Mesenchymal stem cell (in vitro differentiated cells and primary cell): ENCODE measurements at places on chromosomes 2 and 18.

GRCh38 chr2:176132205-176133171 is 3.0 kb downstream of the HOXD8 start:
- DNase-seq: peak; percentile 21

- DNase-seq: no peak
These were observed 20.3 kb downstream of the AGAP1 start for GRCh38 chr2:235513984-235514626.

GRCh38 chr2:219844401-219845091 is 217.1 kb downstream of the SLC4A3 start:
- no peak for DNase-seq

DNA sequence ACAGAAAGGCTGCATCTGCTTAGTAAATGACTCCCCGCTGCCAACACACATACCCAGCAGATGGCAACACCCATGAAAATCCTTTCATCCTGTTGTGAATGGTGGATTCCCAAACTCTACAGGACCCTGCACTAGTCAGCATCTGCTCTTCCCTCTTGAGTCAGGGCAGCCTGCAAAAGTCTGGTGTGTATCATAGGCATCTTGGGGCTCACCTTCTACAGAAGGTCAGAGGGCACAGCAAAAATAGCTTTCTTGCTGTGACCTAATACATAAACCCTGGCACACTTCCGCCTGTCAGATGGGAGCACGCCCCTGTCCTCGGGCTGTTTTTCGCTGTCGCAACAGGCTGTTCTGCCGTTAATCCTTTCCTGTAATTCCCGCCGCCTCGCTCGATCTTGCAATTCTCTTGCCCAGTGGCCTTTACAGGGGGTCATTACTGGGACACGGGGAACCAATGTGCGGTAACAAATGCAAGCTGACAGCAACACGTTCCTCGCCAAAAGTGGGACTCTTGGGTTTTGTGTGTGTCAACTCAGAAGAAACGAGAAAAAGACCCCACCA is 19.9 kb upstream of the SCYGR1 start:
- no peak for DNase-seq

DNA sequence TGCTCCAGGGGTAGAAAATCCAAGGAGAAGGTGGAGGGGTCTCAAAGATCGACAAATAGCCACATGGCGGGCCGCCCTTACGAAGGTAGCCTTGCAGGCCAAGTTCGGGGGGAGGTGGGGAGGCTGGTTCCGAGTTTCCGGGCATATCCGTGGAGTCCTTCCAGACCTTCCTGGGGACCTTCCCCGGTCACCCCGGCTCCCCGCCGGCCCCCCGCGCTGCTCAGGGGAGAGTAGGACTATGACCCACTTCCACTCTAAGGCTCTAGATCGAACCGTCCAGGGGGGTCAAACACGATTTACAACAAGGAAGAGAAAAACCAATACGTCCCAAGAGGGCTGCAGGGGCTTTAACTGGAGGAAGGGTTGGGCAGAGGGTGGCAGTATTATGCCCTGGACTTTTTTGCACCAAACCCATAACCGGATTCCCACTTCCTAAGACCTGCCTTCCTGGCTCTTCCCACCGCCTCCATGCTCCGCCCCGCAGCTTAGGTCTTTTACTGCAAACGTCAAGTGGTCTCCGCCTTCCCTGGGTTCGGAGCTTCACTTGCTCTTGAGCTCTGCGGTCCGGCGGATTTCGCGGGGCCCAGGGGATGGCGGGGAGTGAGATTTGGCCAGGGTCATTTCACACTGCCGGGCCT is 779 bp upstream of the LYPD6 start:
- DNase-seq: peak; percentile 81

DNA sequence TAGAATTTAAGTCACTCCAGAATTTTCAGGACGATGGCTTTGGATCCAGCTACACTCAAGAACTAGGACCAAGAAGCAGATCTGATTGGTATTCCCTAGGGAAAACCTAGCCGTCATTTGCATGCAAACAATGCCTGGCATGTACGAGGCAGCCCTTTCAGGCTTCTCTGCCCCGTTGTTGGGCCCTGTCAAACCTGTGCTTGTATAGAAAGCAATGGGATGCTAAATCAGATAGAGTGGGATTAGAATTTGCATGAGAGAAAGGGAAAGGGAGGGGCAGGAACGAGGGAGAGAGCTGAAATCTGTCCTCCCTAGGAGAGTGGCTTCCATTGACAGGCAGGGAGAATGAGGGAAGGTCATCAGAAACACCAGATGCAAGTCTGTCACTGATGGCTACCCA is 28.6 kb downstream of the ARID5A start:
- DNase-seq: no peak

- no peak for DNase-seq
These were observed 256.4 kb upstream of the PXDN start for GRCh38 chr2:2000724-2001061.

GRCh38 chr18:3186678-3187658 is 32.8 kb downstream of the MYOM1 start:
- DNase-seq: no peak

DNA sequence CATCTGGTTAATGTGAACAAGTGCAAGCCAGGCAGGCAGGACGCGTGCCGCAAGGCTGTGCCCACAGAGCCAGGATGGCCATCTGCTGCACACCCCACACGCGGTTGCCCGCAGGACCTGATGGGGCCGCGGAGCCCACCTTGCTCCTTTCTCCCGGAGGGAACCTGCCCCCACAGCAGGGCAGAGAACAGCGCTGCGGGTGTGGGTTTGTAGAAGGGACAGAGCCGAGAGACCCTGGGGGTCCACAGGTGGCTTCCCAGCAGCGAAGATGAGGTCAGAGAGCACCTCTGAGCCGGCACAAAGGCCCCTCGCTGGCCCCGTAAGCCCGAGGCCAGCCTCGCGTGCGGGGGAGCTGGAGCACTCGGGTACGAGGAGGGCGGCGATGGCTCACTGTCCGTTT is 460.8 kb upstream of the SALL3 start:
- DNase-seq: no peak

- DNase-seq: no peak
These were observed 445 bp downstream of the C1GALT1C1L start for GRCh38 chr2:43675646-43676321.

GRCh38 chr2:186554429-186554828 is 35.4 kb upstream of the ITGAV start:
- DNase-seq: peak; percentile 72
